ENCODE measurements at places on chromosomes 5 and 9.

DNA sequence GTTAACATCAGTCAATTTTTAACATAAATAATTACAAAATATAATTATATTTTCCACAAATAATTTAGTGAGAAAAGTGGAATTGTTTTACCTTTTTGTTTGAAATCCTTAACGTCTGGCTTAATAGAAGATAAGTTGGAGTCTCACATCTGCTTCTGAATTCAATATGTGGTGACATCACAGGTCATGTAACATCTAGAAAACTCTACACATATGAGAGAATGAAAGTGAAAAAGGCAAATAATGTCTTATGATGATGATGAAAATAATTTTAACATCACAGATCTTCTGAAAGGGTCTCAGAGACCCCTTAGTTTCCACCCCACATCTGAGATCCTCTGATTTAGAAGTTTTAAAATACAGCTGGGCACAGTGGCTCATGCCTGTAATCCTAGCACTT is 81.5 kb downstream of the PRKACG start:
- no peak for DNase-seq

DNA sequence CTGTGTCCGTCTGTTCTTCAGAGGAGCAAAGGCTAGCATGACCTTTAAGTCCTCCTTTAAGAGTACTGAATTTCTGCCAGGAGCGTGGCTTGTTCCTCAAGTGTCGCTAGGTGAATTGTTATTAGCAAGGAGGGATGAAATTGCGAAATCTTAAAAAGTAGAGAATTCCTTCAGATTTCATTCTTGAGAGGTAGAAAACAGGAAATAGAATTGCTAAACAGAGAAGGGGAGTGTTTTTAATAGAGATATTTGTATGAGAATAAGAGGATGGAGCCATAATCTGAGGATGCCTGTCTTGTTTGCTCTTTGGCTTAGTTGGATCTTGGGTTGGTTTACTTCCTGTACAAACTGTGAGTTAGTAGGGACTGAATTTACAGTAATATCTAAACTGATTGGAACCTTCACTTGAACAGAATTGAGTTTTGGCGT is 39.2 kb downstream of the EXOSC2 start:
- DNase-seq = no peak

- no peak for DNase-seq
Observed at GRCh38 chr9:110283751-110284150, 27.4 kb upstream of the TXN start.

DNA sequence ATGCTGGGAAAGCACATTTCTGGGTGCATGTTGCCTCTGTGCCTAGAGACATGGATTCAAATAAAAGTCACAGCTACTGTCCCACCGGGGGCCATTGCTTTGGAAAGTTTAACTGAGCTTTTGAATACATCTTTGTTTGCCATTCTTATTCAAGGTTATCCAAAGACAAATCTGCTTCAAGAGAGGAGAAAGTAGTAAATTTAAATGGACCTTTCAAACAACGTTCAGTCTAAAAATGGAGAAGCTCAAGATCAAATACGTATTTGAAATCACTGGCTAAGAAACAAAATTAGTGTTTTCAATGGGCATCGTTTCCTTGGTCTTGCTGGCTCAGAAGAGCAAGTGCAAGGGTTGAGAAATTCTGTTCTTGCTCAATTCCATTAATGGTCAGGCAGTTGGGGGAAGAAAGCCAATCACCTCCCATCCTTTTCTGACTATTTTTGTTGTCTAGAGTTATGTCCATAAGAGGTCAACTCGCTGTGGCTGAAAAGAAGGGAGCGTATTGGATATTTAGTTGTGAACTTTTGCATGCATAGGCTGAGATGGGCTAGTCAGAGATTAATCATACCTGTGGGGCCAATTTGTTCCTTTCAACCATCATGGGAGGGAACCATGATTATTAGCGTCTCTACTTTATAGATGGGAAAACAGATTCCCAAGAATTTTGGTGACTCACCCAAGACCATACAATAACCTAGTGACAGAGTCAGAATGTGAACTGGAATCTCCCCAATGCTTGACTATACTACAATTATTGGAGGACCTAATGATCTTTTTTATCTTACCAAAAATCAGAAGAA is 276.2 kb upstream of the TNC start:
- no peak for DNase-seq

DNA sequence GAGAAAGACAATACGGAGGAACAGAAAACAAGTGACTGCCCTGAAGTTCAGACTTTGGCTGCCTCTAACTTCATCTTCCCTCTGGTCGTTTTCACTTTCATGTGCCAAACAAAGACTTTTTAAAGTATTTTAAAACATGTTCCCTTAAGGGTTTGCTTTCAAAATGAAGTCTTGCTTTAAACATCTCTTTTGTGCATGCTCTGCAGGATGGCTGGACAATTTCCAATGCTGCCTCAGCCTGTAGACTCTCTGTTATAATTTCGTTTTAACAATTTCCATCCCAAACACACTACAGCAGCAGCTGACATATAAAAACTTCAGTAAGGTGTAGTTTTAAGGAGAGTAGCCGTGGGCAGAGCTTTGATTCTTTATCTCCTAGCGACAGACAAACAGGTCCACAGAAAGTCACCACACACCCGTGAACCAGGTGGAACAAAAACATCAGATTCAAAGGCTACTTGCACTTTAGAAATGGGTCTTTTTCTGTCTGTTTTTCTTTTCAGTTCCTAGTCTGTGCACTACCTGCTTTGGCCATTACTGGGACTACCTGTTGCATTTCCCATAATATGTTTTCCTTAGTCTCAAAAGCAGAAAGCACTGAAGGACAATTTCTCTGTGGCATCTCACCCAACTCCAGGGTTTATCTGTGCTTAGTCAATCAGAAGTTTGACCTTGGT is 308.9 kb downstream of the DTWD2 start:
- DNase-seq = peak; percentile 12

- DNase-seq = no peak
Observed at GRCh38 chr9:6512085-6512657, 99.2 kb downstream of the UHRF2 start.

- no peak for DNase-seq
Observed at GRCh38 chr5:140112685-140113179, 1.2 kb upstream of the PURA start.

DNA sequence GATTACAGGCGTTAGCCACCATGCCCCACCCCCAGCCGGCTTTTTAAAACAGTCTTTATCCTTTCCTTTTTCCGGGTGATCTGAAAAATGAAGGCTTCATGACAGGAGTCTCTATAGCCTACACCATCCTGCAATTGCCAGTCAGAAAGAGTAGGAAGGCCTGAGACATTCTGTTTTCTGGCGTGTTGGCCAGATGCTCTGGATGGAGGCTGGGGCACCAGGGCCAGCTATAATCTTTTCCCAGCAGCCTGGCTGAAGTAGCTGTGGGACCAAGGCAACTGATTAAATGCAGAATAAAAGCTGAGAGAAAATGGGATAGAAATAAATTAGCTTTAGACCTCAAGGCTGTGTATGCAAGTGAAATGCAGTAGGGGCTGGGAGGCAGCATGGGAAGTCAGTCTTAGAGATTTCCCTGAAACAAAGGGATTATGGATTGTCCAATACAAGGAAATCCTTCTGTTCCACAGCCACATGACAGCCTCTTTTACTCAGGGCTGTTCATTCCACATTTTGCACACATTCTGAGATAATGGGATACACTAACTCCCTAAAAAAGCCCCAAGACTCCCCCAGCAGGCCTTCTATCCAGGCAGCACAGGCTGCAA is 116.0 kb upstream of the LRRTM2 start:
- DNase-seq = no peak

GRCh38 chr5:19690978-19691377 is 297.0 kb downstream of the CDH18 start:
- DNase-seq = no peak

- no peak for DNase-seq
Observed at GRCh38 chr5:72844218-72844603, 27.8 kb downstream of the TNPO1 start.

DNA sequence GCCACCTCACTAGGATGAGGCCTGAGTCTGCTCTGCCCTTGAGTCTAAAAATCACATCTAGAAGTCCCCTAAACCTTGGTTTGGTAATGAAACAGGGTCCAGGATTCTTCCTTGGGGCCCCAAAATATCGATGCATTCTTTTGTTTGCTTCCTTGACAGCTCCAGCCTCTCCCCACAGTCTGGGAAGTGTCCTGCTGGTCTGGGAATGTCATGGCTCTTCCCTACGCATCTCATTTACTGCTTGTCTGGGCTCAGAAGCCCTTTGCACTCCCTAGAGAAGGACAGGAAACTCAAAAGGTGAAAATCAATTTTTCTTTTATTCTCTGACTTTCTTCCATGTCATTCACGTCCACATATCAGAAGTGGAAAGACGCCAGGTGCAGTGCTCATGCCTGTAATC is 115.8 kb downstream of the DRD1 start:
- DNase-seq = no peak

GRCh38 chr9:106644661-106645060 is 218.3 kb upstream of the ZNF462 start:
- DNase-seq = no peak

DNA sequence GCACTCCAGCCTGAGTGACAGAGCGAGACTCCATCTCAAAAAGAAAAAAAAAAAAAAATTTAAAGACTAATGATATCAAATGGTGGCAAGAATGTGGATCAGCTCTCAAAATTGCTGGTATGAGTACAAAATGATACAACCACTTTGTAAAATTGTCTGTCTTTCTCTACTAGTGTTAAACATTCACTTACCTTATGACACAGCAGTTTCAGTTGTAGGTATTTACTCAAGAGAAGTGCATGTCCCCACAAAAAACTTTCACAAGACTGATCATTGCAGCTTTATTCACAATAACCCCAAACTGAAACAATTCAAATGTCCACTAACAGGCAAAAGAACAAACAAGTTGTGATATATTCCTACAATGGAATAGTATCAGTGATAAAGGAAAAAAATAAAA is 14.7 kb upstream of the CETN3 start:
- DNase-seq = no peak

- DNase-seq = no peak
Observed at GRCh38 chr9:115006660-115007059, 76.3 kb upstream of the TNFSF8 start.

DNA sequence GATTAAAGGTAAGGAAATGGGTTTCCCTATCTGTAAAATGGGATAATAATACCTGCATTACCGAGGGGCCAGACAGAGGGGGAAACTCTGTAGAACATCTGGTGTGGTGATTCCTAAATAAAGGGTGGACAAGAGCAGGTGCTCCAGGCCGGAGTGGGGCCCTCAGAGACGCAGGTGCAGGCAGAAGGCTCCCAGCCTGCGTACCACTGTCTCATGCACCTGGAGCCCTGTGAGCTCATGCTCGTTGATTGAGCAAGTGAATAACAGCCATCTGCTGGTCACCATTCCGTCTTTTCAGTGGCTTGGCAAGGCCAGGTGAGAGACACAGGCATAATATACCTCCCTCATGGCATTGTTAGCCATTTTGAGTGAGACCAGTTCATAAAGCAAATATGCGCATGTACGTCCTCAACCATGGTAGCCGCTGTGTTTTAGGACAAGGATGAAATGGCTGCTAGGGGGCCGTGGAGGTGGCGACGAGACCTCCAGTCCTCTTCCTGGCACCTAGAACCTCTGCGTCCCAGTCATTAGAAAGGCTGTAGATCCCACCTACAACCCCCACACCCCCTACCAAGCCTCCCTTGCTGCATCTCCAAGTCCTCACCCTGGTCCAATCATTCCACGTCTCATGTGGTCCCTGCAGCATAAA is 198.0 kb upstream of the MVB12B start:
- DNase-seq = no peak

DNA sequence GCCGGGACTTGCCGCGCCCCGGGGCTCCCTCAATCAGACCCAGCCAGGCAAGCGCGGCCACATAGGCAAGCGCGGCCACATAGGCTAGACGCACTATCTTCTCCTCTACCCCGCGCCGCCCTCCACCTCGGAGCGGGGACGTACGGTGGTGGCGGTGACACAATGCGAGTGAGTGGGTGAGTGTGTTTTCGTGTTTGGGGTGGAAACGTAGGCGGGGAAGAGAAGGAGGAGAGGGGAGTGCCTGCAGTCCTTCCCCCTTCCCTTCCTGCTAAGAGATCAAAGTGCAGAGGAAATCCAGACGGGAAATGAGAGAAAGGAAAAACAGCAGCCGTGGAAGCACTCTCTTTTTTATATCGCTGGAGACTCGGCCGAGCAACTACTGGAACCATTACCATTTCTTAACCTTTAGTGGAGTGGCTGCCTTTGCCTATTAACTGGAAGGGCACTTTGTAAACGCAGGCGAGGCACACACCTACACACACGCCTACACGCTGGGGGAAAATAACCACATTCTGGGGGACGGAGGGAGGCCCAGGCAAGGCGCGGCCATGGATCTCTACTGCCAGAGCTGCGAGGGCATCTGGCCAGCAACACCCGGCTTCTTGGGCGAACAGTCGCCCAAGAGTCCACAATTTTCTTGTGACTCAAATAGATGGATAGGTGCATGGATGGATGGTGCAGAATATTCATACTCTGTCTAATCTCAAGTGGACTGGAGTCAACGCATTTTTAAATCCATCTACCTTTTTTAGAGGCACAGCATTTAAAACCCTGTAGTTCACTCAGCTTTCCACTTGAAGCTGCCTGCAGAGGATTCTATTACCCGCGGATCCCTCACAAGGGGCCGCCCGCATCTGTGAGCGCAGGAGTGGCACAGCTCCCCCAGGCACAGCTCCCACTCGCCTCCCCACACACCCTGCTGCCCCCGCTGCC is 2.1 kb downstream of the EDIL3 start:
- DNase-seq = peak; percentile 69

- DNase-seq = peak; percentile 30
Observed at GRCh38 chr9:14440062-14440461, 126.1 kb upstream of the NFIB start.

DNA sequence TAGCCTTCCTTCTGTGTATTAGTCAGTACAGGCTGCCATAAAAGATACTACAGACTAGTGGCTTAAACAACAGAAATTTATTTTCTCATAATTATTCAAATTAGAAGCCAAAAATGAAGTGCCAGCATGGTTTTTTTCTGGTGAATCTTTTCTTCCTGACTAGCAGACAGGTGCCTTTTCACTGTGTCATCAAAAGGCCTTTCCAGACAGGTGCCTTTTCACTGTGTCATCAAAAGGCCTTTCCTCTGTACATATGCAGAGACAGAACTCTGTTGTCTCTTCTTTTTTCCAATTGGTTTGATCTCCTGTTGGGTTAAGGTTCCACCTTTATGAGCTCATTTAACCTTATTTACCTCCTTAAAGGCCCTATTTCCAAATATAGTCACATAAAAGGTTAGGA is 599.9 kb downstream of the ISL1 start:
- DNase-seq = no peak

DNA sequence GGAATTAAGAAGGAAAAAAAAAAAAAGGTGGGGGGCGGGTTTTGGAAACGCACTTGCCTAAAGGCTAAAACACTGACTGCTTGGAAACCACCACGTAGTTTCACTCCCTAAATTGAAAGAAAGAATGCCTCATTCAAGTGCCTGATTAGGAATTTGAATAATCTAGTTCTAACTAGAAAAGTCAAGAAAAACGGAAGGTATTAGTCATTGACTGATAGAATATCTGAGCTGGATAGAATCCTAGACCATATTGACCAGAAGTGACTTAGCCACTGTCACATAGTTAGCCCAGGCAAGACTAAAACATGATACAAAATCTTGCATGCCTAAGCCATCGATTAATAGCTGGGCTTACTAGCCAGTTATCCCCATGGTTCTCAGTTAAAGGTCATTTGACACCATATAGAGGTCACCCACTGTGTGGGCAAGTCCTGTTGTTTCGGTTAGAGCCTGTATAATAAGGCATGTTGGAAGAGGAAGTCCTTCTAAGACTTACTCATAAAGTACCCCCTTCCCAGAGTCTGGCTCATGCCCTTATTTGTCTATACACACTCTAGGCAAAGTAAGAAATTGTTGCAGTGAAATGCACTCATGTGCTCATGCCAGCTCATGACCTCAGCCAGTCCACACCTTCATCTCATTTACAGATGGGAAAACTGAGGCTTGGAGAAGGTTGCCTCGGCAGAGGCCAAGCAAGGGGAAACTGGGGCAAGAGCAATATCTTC is 40.2 kb downstream of the SH3RF2 start:
- no peak for DNase-seq
